ENCODE measurements at places on chromosomes 7 and 10.

DNA sequence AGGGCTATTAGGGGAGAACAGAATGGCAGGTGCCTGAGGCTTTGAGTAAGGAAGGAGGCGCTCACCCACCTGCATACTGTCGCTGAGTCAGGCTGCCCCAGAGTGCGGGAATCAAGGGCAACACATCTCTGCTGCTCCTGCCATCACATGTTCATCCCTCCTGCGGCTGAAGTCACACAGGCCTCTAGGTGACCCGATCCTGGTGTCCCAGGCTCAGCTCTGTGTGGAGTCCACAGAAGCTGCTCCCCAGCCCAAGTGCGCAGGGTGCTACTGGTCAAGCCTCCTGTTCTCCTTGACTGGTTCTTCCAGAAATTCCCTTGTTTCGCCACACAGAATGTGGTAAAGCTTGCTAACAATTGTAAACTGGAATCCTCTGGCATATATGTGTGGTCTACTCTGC is 96.9 kb upstream of the IL6 start:
- DNase-seq = no peak

GRCh38 chr7:71419546-71420337 is 287.8 kb downstream of the GALNT17 start:
- DNase-seq = no peak

DNA sequence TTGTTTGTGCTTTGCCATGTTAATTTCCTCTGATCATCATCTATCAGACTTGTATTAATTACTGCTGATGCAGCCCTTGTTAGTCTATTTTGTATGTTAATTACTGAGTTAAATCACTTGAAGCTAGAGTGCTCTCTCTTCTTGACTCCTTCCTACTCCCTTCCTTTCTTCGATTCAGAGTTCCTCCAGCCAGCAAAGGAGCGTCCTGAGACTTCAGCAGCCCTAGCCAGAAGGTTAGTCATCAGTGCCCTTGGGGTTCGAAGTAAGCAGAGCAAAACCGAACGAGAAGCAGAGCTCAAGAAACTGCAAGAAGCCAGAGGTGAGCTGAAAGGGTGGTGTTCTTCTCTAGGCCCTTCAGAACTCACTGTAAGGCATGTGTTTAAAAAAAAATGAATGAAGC is 32.1 kb downstream of the LOXL4 start:
- no peak for DNase-seq

- peak; percentile 62 for DNase-seq
Observed at GRCh38 chr7:6705959-6706665, 635 bp downstream of the ZNF12 start.

GRCh38 chr10:7944537-7944936 is 110.0 kb upstream of the GATA3 start:
- no peak for DNase-seq

GRCh38 chr7:28539289-28539981 is 127.1 kb downstream of the CREB5 start:
- DNase-seq = no peak

GRCh38 chr10:113066561-113067312 is 116.7 kb downstream of the TCF7L2 start:
- no peak for DNase-seq

DNA sequence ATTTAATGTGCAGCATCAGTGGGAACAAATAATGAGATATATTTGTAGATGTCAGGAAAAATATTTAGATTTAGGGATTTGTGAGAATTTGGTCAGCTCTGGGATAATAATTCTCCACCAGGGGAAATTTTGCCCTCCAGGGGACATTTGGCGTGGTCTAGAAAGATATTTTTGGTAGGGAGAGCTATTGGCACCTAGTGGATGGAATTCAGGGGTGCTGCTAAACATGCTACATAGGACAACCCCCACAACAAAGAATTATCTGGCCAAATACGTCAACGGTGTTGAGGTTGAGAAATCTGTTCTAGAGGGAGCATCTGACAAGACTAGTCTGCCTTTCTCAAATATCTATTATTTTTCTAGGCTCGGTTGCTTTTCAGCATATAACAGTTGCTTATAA is 2.1 kb downstream of the ADK start:
- no peak for DNase-seq

DNA sequence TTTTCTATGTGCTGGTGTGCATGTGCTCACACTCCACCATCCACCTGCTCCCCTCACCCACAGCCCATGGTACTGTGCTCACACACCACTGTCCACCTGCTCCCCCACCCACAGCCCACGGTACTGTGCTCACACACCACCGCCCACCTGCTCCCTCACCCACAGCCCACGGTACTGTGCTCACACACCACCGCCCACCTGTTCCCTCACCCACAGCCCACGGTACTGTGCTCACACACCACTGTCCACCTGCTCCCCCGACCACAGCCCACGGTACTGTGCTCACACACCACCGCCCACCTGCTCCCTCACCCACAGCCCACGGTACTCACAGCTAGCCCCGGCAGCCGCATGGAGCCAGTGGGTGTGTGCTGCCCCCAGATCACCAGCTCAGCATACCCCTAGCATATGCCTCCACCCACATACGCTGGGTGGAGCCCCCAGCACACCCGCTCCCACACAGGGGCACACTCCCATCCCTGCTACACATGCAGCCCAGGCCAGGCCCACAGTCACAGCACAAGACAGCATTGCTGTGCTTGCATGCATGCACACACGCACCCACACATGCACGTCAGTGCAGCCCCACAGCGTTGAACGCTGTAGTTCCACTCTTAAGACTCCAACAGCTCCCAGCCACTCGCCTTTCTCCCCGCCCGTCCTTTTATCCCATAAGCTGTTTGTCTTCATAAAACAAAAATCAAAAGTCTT is 62.0 kb downstream of the PAX2 start:
- DNase-seq = no peak

DNA sequence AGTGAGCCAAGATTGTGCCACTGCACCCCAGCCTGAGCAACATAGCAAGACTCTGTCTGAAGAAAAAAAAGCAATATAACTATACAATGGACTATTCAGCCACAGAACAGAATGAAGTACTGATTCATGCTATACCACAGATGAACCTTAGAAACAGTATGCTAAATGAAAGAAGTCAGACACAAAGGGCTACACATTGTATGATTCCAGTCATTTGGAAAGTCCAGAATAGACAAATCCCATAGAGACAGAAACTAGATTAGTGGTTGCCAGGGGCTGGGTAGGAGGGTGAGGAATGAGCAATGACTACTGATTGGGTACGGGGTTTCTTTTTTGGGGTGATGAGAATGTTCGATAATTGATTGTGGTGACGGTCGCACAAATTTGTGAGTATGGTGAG is 9.6 kb upstream of the CFAP70 start:
- DNase-seq = no peak

- no peak for DNase-seq
Observed at GRCh38 chr10:50504389-50504788, 119.4 kb downstream of the SGMS1 start.

DNA sequence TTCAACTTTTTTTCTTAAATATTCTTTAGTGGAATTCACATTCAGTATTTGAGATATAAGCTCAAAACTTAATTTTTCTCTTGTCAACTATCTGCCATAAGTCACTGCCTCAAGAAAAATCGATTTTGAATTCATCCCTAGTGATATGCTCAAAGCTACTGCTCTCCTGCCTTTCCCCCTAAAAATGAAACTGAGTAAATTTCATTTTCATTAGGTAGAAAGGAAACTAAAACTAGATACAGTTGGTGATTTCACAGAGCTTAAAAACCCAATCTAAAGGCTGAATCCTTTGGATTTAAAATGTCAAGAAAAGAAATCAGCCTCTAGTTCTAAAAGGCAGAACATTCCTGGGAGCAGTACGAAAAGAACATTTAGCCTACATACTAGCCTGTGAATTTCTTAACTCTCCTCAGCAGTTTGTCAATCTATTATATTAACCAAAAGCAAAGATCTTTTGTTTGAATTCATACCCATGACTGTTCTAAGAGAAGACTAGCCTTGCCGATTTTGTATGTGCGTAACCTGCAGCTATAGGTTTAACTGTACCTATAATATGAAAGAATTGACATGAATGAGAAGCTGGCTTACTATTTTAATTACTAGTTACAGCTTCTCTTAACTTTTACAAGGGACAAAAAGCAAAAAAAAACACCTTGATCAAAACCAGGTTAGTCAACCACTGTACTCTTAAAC is 4.9 kb upstream of the FAM53B start:
- no peak for DNase-seq

DNA sequence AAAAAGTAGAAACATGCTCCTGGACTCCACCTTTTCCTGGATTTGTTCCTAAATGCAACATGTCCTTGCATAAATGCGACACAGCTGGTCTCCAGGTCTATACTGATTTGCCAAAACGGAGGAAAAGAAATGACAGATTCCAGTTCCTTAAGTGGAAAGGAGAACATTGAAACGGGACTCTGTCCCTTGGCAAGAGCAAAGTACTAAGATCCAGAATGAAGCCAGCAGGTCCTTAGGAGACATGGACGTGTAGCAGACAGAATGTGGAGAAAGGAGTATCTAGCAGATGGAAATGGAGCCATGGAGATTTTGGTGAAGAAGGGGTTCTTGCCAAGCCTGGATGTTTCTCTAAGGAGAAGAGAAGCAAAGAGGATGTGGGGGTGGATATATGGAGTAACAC is 16.2 kb downstream of the PIP start:
- no peak for DNase-seq

DNA sequence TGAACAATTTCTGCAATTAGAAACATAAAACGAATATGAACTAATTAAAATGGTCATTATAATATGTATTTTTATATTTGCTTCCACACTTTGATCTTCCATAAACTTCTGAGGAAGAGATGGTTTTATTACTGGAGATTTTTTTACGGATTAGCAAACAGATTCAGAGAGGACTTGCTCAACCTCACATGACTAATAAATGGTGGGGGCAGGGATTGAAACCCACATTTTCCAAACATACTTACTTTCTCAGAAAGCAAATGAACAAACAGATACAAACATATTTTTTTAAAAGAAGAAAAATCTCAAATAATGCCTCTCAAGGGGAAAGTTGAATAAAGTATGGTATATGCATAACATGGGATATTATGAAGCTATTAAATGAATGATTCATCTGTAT is 18.3 kb downstream of the ANKMY2 start:
- DNase-seq = no peak

- DNase-seq = no peak
Observed at GRCh38 chr7:96076350-96076707, 245.6 kb downstream of the SLC25A13 start.

DNA sequence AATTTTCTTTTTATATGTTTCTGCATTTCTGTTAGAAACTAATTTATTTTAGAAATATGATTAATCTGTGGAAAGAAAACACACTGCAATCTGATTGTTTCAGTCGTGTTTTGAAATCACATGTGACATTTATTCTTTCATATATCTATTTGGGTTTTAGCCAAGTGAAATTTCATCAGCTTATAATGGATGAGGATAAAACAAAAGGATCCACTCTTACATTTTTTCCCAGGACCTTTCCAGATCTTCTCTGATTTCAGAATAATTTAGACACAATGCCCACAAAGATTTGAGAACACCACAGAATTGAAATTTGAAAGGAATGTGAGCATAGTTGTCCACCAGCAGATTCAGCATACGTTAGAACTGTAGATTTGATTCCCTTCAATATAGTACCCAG is 29.1 kb downstream of the CBLL1 start:
- DNase-seq = no peak

DNA sequence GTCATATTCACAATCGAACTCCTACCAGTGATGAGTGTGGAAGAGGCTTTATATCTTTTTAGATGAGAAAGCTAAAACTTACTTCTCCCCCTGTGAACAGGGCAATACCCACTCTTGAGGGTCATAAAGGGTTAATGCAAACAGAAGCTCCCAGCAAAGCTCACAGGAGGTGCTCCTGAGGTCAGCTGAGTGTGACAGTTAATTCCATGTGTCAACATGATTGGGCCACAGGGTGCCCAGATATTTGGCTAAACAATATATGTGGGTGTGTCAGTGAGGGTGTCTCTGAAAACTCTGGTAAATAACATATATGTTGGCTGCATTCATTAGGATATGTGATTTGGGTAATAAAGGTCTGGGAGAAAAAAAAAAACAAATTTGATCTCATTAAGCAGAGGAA is 86.0 kb downstream of the HIP1 start:
- DNase-seq = no peak

DNA sequence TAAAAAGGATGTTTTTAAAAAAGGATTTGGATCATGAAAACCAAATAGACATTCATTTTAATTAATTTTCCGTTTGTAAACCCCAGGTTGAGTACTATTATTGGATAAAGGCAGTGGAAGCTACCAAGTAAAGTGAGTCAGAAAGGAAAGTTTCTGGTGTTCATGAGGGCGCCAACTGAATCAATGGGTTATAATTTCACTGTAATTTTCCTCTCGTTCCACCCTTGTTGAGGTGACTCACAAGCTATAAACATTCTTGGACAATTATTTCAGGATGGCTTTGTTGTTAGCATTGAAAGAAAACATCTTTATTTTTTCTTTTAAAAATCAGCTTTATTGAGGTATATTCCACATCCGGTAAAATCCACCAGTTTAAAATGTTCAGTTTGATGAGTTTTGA is 5.1 kb upstream of the FAM133B start:
- no peak for DNase-seq

DNA sequence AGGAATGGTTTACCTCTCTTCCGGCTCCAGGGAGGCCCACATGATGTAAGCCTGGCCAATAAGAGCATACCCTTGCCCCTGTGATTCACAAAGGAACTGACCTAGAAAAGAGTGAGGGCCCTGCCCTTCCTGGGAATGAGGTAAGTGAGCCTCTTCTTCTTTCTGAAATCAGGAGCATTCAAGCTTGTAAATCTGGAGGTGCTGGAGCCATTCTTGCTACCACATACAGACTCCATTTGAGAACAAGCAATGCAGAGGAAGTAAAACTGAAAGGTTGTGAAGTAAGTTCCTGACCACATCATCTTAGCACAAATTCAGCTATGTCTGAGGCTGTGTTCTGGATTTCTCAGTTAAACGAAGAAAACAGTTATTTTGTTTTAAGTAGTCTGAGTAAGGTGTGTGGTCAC is 132.2 kb downstream of the CD36 start:
- no peak for DNase-seq

- peak; percentile 75 for DNase-seq
Observed at GRCh38 chr10:88027570-88027969, 164.1 kb downstream of the PTEN start.

DNA sequence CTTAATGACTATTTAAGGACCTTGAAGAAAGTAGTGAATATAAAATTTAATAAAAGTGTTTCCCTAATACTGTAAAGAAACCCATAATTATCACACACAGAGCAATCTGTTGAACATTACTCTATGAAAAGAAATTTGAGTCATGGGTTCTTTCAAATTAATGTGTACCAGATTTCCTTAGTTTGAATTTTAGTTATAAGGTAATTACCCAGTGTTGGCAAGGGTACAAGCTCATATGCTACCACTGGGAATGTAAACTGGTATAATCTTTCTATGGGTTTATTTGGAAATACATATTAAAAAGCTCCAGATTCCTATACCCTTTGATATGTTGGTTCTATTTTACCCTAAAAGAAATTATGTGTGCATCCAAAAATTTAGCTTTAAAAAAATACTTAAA is 22.9 kb downstream of the PANK1 start:
- no peak for DNase-seq

GRCh38 chr7:121748546-121748945 is 124.4 kb upstream of the PTPRZ1 start:
- DNase-seq = no peak

GRCh38 chr7:159195946-159196345 is 51.3 kb upstream of the VIPR2 start:
- DNase-seq = no peak

- DNase-seq = no peak
Observed at GRCh38 chr10:71136036-71136721, 76.2 kb upstream of the UNC5B start.

Data from common myeloid progenitor, CD34-positive (primary cell).